Stimulated activated CD4-positive, alpha-beta T cell treated with anti-CD3 and anti-CD28 coated beads, Interleukin-1b, Interleukin-23, amount 100 ng/mL, for 1 hour (primary cell): ENCODE measurements at places on chromosomes 11 and 22.

- DNase-seq: no peak
These were observed 62.4 kb downstream of the PARVG start for GRCh38 chr22:44242946-44243724.

DNA sequence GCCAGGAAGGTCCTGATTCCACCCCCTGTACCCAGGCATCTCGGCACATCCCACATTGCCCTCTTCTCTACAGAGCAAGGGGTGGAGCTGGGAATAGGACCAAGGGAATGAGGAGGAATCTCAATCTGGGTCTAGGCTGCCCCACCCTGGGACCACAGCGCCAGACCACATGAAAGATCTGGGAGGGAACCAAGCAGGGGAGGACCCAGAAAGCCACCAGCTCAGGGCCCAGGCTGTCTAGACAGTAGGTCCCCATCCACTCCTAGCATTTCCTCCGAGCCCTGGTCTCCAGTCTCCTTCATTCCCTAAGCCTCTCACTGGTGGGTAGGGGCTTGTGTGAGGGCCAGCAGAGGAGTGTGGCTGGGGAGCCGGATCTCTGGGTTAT lies 11.6 kb downstream of the PHLDB1 start:
- no peak for DNase-seq

DNA sequence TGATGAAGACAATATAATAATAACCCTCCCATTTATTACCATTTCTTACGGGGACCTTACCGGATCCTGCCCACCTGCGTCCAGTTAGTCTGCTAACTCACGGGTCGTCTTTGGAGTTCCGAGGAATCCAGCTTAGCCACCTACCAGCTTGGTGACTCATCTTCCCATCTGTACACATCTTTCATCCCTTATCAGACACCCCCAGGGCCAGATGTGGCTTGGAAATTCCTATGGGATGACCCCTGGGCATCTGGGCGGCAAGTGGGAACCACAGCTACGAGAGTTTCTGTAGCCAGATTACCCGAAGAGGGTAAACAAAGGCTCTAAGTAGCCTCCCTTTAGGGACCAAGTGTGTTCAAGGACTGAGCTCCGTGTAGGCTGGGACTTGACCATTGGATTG lies 12.8 kb upstream of the PRR5 start:
- no peak for DNase-seq

DNA sequence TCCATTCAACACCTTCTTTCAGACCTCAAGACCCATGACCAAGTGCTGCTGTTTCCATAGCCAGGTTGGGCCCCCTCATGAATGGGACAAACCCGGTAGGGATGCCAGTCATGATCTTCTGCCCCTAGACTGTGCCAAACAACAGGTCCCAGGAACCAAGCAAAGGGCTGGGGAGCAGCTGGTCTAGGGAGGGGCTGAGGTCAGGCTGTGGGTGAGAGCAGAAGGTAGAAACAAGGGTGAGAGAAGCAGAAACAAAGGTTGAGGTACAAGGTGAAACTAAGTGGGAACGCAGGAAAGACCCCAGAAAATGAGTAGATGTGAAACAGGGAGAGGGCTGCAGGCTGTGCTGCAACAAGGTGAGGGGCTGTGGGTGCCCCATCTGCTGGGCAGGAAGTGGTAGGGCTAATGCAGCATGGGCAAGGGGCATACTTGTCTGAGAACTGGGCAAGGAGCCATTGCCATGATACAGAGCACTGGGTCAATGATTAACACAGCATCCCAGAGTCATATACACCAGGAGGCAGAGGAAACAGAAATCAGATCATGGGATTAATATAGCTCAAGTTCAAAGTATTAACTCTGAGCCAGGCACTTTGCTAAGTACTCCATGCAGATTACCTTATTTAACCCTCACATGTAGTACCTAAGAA lies 45.9 kb downstream of the SLC1A2 start:
- no peak for DNase-seq

DNA sequence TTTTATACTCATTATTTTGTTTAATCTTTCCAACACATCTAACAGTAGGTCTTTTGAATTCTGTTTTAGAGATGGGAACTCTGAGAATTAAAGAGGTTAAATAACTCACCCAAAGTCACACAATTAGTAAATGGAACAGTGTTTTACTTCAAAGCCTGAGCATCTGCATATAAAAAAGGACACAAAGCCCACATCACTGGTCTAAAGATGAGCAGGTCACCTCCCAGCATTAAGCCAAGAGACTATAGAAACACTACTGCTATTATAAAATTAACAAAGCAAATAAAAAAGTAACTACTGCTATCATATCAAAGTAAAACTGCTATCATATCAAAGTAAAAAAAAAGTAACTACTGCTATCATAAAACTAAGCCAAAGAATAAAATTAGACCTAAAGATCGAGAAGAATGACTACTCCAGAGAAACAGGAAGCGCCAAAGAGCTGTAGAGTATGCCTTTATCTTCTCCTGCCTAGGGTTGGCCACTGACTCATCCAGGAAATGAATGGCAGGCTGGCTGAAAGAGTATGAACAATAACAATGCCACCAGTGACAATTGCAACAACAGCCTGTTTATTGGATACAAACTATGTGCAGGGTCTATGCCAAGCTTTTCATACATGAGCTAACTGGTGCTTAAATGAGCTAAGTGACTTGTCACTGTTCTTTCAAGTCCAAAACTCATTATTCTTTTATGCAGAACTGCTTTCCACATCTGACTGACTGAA lies 1153.0 kb upstream of the TENM4 start:
- no peak for DNase-seq

GRCh38 chr11:101401245-101401644 lies 182.6 kb downstream of the TRPC6 start:
- DNase-seq: no peak
